IMR-90 (cell line): ENCODE measurements at places on chromosomes 1 and 21. TPM values are rescaled to one million over a fixed set of nuclear protein-coding genes. Genes with fewer than 3 reads are reported as not detected.

Gene SPRR2G
- polyA plus RNA-seq, result not detected in 2 replicates

Gene VANGL2
- 3.2 and 3.6 TPM in 2 replicates for polyA plus RNA-seq

Gene COL8A2
- 0.83 and 1.1 TPM in 2 replicates for polyA plus RNA-seq

Gene NCMAP
- polyA plus RNA-seq, result not detected in 2 replicates

Gene NIBAN1
- 3.2 and 4.0 TPM in 2 replicates for polyA plus RNA-seq

Gene SERINC2
- 59.5 and 64.8 TPM in 2 replicates for polyA plus RNA-seq

Gene OR2T35
- not detected in 2 replicates for polyA plus RNA-seq

Gene DSCAM
- polyA plus RNA-seq, result 0.02 TPM in 1 of 2 replicates, not detected in the other

Gene FMOD
- polyA plus RNA-seq, result 2.4 and 2.7 TPM in 2 replicates

Gene S100A10
- 223 and 277 TPM in 2 replicates for polyA plus RNA-seq

Gene DHRS3
- 10.2 and 11.2 TPM in 2 replicates for polyA plus RNA-seq

Gene FCRL5
- polyA plus RNA-seq, result not detected in 2 replicates

Gene SPRR4
- polyA plus RNA-seq, result not detected in 2 replicates

Gene ATP6V1G3
- polyA plus RNA-seq, result not detected in 2 replicates

Gene SLC5A9
- polyA plus RNA-seq, result not detected in 2 replicates

Gene CCDC27
- polyA plus RNA-seq, result not detected in 2 replicates

Gene TTC22
- polyA plus RNA-seq, result not detected in 2 replicates

Gene SPRR2B
- not detected in 2 replicates for polyA plus RNA-seq

Gene B4GALT2
- 52.3 and 74.7 TPM in 2 replicates for polyA plus RNA-seq

Gene RAD54L
- 10.6 and 10.7 TPM in 2 replicates for polyA plus RNA-seq

Gene VAV3
- 0.12 and 0.20 TPM in 2 replicates for polyA plus RNA-seq

Gene POU3F1
- polyA plus RNA-seq, result not detected in 2 replicates

Gene SYT11
- polyA plus RNA-seq, result 22.9 TPM in 2 replicates

Gene OXCT2
- 0.22 and 0.30 TPM in 2 replicates for polyA plus RNA-seq

Gene KCTD3
- polyA plus RNA-seq, result 33.2 and 43.6 TPM in 2 replicates

Gene PODN
- polyA plus RNA-seq, result 5.4 and 6.2 TPM in 2 replicates

Gene PYHIN1
- polyA plus RNA-seq, result not detected in 2 replicates

Gene FCN3
- polyA plus RNA-seq, result not detected in 2 replicates

Gene HSF2BP
- 0.63 and 0.87 TPM in 2 replicates for polyA plus RNA-seq

Gene AJAP1
- polyA plus RNA-seq, result 0.02 and 0.03 TPM in 2 replicates

Gene CELSR2
- polyA plus RNA-seq, result 5.0 and 5.3 TPM in 2 replicates
